Activated gamma-delta T cell treated with anti-CD3 and anti-CD28 coated beads, Interleukin-2, amount 50 U/mL, for 16 hours (primary cell): ENCODE measurements at places on chromosomes 4 and X.

DNA sequence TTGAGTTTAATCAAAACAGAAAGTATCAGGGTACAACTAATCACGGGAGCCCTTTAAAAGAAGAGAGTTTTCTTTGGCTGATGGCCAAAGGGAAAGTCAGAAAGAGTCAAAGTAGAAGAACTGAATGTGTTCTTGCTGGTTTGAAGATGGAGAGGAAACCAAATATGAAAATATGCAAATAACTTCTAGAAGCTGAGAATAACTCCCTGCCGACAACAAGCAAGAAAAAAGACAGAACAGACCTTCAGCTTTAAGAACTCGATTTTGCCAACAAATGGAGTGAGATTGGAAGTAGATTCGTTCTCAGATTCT is 903.8 kb downstream of the STIM2 start:
- DNase-seq: no peak

DNA sequence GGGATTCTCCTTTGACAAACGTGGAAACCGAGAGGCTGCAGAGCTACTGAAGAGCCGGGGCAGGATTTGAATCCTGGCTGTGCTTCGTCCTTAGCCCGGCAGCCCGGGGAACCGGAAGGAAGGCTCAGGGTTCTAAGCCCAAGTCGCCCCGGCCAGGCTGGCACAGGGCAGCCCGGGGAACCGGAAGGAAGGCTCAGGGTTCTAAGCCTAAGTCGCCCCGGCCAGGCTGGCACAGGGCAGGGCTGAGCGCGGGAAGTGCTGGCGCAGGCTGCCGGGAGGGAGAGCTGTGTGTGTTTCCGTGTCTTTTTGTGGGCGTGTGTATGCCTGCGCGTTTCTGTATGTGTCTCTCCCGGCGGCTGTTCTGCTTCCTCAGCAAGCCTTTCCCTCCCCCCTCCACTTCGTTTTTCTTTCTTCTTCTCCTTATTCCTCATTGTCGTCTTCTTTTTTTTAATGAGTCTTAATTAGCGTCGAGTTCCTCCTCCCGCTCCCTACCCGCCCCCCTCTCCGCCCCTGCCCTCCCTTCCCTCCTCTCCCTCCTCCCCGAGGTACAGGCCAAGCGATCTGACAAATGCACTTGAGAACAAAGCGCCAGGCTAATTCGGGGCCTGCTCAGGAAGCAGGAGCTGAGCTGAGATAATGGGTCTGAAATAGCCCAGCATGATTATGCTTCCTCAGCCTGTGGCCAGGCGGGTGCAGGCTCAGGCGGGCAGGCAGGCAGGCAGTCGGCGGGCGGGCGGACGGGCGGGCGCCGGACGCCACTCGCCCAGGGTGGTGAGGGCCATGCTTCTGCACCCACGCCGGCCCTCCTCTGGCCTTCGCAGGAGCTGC is 65.9 kb downstream of the EFNB1 start:
- no peak for DNase-seq

- DNase-seq: no peak
Observed at GRCh38 chrX:120485315-120485637, 16.2 kb upstream of the LAMP2 start.

DNA sequence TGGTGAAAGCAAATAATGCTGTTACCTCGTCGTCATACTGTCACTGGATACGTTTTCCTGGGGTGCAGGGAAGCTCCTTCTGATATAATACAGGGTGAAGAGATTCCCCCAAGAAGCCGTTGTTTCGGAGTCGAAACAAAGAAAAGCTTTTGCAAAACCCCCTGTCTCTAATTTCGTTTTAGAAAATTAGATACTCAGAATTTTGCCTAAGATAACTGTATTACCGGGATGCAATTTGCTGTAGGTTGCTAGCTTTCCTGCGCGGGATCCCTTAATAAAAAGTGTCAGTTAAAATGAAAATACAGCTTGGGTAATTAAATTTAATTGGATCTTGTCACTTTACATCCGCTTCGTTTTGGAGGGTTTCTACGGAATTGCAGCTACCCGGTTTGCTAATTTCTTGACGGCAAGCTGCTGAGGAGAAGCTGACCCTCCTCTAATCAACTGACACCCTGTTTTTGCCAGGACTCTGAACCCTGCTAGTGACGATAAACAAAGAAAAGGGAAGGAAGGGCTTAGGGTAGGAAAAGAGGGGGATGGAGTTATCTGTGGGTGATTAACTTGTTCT is 174.6 kb downstream of the SHOX start:
- no peak for DNase-seq

DNA sequence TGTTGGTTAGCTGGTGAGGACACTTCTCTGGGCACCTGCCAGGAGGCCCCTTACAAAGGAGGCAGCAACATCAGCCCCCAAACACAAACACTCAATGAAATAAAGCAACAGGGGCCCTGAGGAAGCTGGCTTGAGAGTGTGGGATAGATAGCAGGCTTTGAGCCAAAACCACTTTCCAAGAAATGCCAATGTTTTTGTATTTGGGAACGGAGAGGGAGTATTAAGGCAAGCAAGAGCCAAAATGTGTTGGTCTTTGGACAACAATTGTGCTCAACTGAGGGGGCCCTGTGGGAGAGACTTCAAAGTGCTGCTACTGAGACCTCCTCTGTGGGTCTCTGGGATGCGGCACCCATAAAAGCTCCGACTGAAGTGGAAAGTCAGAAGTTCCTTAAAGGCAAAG is 41.0 kb downstream of the RAI2 start:
- DNase-seq: no peak

GRCh38 chrX:19512961-19513360 is 2.3 kb downstream of the MAP3K15 start:
- no peak for DNase-seq

- no peak for DNase-seq
Observed at GRCh38 chr4:24979554-24979953, 51.2 kb downstream of the LGI2 start.

- DNase-seq: no peak
Observed at GRCh38 chrX:1598021-1598875, 6.8 kb downstream of the AKAP17A start.

GRCh38 chrX:8565729-8566128 is 101.1 kb downstream of the VCX3B start:
- DNase-seq: no peak

- no peak for DNase-seq
Observed at GRCh38 chrX:11533199-11533651, 132.5 kb downstream of the ARHGAP6 start.
